ENCODE measurements at places on chromosomes 6 and 20.

GRCh38 chr6:20870021-20870420 is 335.8 kb downstream of the CDKAL1 start:
- no peak for DNase-seq

DNA sequence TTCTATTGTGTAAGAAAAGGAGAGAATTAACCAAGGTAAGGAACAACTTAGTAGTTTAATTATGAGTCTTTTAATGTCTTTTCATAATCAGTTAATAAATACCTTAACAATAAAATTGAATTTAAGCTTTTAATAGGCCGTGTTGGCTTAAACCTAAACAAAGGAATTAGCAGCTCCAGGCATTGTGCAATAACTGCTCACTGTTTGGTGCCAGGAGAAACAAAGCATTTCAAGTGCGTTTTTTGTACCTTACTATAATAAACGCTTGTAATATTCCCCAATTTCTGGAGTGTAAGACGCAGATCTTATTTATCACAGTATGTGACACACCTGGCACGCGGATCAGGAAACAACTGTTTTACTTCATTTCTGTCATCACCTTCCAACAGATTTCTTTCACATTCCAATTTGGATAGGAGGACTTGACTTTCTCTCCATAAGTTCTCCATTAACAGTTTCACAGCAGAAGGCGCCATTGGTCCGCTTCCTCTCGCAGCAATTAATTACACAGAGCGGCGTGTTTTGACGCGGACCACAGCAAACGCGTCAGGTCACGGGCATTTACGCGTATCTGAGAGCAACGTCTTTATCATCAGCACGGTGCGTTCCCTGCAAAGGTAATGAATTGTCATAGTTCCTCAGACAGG is 335.8 kb upstream of the NT5E start:
- no peak for DNase-seq

DNA sequence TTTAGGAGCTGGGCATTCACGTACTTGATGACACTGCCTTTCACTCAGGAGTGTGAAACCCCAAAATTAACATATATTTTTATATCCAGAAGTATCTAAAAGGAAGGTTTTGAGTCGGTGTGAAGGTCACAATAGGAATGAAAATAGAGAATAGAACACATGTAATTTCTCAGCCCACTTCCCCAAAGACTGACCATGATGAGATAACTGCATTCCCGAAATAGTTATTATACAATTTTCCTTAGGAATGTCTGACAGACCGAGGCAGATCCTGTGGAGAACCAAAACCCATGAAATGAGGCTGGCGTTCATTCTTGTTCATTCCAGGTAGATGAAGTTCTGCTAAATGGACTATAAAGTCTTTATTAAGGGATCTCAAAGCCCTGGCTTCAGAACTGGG is 10.3 kb downstream of the NSFL1C start:
- no peak for DNase-seq

GRCh38 chr6:22025468-22026163 is 271.2 kb downstream of the PRL start:
- DNase-seq, result no peak

DNA sequence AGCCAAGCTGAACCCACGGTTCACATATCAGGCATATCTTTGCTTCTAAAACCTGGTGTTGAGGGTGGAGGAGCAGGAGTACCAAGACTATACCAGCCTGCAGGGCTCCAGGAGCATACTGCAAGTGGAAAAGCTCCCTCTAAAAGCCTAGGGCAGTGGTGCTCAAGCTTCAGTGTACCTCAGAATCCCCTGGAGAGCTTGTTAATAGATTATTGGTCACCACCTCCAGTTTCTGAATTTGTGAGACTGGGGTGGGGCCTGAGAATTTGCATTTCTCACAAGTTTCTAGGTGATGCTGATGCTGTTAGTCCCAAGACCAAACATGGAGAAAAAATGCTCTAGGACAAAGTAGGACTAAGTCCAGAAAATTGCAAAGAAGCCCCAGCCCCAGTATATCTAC is 65.4 kb downstream of the FILIP1 start:
- DNase-seq, result no peak

DNA sequence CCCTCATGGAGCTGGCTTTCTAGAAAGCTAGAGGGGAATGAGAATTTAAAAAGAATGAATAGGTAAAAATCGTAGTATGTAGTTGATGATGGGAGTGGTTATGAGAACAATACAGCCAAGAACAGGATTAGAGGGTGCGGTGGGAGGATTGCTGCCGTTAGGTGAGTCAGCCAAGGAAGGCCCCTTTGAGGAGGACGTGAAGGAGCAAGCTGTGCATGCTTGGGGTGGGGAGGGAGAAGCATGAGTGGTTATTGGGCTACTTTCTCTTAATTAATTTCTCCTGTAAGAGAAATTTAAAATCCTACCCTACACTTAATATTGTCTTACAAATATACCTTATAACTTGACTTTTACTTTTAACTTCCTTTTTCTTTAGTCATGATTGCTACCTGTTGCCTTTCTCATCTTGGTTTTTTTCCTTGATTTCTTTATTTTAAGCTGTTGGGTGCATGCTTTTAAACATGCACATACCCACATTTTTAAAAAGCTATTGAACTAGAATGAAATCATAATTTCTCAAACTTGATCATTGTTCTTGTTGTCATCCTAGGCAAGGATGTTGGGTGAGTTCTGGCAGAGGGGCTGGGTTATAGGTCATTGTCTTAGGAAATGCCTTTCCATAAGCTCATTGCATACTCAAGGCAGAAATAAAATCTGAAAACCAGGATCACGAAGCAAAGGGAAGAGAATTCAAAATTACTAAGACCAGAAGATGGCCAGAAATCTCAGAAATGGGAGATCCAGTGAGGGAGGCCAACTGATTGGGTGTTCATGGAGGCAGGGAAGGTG is 114.5 kb downstream of the TCP11 start:
- DNase-seq, result no peak

- DNase-seq, result no peak
These were observed 564.3 kb downstream of the LMBRD1 start for GRCh38 chr6:69232496-69232895.

DNA sequence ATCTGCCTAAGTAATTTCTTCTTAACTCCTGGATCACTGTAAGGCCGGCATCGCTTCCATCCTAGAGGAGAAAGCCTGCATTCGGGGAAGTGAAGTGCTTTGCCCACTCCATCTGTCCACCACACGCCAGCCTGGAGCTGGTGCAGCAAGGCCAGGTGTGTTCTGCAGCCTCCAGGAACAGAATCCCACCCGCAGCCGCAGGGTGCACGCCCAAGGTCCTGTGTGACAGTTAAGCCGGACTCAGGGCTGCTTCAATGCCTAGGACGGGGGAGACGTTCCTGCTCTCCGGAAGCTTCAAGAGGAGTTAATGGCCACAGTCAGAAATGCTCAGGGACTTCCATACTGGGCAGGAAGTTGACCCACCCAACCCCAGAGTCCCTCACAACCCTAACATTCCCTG is 86.1 kb upstream of the QKI start:
- no peak for DNase-seq

DNA sequence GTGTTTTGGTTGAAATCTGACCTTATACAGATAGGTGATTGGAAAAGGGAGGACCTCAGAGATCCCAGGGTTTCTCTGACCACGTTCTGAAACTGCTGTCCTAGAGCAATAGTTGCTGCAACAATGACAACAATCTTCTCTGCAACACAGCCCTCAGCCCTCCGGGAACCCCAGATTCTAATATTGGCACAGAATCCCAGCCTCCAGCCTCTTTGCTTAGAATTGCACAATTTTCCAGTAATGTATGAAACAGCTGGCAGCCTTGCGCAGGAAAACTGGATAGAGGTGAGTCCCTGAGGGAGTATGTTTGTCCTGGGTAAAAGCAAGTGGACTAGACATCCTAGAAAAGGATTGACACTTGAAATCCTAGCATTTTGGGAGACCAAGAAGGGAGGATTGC is 30.4 kb upstream of the PNRC1 start:
- DNase-seq, result no peak

GRCh38 chr6:125154118-125154760 is 666 bp downstream of the TPD52L1 start:
- DNase-seq, result no peak

- no peak for DNase-seq
These were observed 88.9 kb upstream of the ELOVL5 start for GRCh38 chr6:53437557-53438202.

DNA sequence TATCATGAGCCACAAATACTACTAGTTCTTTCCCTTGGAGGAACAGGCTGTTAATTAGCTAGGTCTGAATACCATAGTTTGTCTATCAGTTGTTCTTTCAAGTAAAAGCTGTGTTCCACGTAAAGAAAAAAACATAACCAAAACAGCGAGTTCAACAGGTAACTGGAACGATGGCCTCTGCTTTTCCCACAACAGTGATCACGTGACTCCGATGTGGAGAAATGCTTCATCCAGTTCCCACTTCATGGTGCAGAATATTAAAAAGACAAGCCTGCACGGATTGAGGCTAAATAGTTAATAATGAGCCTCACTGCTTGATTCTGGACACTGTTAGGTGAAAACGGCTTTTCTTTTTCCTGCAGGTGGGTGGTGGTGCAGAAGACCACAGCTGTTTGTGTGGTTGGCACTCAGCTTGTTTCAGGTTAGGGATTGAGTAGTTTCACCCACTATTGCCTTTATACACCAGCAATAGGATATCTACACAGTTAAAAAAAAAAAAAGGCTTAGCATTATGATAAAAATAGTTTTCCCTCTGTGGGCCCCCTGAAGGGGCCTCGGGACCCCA is 88.1 kb downstream of the DACT2 start:
- no peak for DNase-seq

DNA sequence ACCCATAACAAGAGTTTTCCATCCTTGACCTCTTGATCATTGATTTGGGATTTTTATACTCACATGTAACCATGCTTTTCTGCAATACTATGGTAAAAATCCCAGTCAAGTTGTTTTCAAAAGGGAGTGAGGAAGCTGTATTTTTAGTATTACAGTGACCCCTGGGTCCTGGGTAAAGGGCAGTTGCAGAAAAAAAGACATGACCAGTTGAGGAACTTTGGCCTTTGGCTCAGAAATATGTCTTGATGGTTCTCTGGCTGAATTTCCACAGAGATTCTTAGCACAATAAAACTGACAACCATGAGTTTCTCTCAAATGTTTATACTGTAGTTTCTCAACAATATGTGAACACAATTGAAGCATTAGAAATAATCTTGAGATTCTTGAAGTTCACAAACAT is 28.6 kb upstream of the PRL start:
- DNase-seq, result no peak

- DNase-seq, result peak; percentile 51
These were observed 19.4 kb upstream of the MRGBP start for GRCh38 chr20:62776692-62777527.

GRCh38 chr20:64001607-64002011 is 20.7 kb downstream of the PRPF6 start:
- no peak for DNase-seq

DNA sequence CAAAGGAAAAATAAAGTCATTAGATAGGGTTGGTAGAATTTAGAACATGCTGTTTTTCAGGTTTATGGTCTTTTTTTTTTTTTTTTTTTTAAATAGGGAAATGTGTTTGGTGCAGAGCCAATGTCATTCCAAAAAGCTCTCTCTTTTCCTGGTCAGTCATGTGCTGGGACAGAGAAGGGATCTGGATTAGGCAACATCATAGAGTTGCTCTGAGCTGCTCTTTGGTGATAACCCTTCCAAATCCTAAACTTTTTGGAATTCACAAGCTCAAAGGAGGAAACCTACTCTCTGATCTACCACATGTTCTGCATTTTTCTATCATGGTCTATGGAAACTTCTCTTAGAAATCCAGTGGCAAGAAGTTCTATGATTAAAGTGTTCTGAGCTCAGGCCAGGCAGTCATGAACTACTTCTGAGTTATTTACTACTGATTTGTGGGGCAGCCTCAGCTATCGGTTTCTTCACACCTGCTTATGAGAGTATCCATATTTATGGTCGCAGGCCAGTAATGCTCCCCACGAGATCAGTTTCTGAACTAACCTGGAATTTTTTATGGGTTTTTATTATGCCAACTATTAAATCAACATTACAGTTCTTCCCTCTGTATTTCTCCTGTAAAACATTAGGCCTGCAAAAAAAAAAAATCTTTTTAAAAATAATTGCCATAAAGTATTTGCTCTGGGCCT is 4.8 kb downstream of the EDN1 start:
- DNase-seq, result no peak

DNA sequence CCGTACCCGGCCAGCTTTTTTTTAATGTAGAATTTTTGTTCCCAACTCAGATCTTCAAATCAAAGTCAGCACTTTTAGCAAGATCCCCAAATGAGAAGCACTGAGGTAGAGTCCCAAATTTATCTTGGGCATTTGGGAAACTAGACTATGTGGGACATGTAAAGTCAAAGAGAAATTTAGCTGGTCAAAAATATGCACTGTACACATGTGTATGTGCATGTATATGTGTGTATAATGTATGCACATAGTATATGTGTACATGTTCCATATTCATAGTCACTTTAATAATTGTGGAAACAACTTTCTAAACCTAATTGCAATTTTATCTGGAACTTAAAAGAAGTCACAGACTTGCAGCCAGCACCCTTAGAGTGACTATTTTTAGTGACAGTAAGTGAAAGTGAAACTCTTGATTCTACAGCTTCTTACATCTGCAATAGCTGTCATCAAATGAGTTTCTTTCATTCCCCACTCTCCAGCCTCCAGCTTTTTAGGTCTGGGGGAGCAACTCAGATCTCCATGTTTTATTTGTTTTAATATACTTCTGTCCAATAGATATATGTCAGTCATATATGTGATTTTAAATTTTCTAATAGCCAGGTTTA is 53.6 kb downstream of the CDC40 start:
- no peak for DNase-seq

DNA sequence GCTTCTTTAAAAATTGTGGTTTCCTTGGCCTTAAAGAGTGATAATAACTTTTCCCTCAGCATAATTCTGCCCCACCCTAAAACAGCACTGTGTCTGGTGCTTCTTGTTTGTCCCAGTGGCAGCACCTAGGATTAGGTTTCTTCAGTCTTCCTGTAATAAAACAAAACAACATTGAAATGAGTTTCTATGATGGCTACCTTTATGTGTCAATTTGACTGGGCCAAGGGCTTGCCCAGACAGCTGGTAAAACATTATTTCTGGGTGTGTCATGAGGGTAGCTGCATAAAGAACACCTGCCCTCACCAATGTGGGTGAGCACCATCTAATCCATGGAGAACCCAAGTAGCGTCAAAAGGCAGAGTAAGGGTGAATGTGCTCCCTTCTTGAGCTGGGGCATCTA is 117.8 kb downstream of the QRSL1 start:
- DNase-seq, result no peak

DNA sequence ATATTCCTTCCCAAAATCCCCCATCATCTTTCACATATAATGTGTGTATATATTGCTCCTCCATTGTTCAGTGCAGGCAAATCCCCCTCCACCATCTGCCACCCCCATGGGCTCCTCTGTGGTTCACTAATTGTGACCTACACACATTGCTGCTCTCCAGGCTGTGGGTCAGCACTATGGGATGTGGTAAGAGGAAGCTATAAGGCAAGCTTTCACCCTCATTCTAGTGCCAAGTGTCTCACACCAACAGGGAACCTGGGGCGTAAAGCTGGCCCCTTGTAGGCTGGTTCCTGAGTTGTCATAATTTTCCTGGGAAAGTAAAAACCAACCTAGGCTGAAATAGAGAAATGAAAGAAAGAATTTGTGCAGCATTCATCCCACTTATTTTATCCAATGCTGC is 16.8 kb downstream of the FKBP1A start:
- DNase-seq, result no peak
